ENCODE measurements at places on chromosomes 3 and 15.
A peak's percentile ranks its signal among the peaks of the same experiment; 100 is the strongest.

DNA sequence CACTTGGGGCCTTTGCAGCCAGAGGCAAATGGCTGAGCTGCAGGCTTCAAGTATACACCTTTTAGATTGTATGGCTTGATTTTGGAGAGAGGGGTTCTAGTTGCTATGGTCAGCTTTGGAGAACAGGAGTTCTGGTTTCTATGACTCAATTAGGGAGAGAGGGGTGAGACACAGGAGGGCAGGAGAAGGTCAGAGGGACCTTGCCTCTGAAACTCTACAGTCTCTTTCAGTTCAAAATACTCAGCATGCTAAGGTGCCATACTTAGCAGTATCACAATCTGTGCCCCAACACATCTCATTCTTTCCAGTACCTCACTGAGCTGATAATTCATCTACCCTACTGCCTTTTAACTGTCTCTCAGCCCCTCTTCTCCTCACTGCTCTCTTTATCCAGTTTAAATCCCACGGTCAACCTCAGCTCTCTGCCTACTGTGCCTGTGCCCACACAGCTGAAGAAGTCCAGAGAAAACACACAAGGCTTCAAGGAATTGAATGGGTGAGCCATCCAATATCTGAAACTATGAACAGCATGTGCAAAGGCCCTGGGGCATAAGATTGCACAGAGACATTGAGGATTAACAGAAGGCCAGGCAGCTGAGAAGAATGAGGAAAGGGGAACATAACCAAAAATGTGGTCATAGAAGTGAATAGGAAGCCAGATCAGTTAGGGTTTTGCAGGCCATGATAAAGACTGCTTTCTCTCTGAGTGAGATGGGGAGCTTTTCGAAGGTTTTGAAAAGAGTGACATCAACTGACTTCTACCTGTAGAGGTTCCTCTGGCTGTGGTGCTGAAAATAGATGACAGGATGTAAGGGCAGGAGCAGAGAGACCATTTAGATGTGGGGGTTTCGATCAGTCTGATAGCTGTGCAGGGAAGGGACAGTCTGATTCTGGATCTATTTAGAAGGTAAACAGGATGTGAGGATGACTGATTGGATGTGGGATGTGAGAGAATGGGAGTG is 54.5 kb upstream of the C3orf80 start:
- no peak for DNase-seq

- no peak for DNase-seq
These were observed 24.2 kb downstream of the PTH1R start for GRCh38 chr3:46901591-46902187.

- DNase-seq, result no peak
These were observed 59.4 kb downstream of the NME9 start for GRCh38 chr3:138270245-138270644.

DNA sequence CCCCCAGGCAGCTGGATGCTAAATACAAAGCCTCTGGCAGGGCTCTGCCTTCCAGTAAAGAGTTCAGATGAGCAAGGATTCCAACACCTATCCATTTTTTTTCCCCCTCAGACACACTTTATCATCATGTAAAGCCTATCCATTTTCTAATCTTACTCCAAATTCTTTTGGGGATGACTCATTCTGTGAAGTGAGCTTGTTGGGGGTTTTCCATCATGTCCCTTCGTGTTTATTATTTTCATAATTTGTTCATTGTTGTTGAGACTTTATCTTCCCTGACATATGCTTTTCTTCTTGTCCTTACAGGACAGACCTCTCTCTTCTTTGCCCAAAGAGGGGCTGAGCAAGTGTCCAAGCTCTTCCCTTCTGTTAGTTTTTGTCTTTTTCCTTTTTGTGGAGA is 34.7 kb upstream of the SH3BP5 start:
- peak; percentile 48 for DNase-seq

DNA sequence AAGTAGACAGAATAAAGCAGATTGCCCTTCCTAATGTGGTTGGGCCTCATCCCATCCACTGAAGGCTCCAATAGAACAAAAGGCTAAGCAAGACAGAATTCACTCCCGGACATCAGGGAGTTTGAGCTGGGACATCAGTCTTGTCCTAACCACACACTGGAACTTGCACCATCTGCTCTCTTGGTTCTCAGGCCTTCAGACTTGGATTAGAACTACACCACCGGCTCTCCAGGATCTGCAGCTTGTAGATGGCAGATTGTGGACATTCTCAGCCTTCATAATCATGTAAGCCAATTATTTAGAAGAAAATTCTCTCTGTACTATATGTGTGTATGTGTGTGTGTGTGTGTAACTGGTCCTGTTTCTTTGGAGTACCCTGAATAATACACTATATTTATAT is 394.7 kb upstream of the LMCD1 start:
- DNase-seq, result no peak

DNA sequence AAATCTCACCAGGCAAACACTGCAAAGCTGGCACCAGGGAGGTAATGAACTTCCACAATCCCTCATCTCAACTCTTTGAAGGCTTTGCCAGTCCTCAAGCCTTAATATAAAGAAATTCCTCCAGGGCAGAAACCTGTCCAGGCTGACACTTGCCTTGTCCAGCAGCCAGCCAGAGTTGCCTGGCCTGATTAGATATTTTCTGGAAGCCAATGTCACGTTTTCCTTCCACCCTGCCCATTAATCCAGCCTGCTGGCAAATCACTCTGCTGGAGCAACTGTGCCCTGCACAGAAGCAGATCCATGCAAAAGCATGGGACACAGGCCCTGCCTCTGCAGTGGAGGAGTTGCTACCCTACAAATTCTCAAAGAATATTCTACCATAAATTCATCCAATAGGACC is 56.5 kb downstream of the HEG1 start:
- no peak for DNase-seq

DNA sequence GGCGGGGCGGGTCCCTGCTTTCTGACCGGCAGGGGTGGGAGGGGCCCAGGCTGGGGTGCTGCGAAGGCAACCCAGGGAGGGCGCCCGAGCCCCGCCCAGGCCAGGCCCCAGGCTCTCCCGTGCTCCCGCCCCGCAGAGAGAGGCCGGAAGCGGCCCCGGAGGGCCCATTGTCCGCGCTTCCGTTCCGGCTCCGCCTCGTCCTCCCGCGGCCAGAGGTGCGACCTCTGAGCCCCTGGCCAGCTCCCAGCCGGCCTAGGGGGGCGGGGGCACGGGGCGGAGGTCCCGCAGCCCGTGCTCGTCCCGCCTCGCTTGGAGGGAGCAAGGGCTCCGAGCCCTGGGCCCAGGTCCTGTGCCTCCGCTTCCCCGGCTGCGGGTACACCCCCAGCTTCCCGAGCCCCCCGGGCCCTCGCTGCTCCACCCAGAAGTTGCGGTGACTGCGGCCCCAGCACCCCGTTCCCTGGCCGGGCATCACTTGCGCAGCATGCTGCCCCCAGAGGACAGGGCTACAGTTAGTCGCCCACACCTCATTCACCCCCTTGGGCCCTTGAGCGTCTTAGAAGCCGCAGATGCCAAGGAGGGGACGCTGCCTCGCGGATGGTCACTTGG is 20.4 kb upstream of the PLXND1 start:
- DNase-seq, result peak; percentile 89

DNA sequence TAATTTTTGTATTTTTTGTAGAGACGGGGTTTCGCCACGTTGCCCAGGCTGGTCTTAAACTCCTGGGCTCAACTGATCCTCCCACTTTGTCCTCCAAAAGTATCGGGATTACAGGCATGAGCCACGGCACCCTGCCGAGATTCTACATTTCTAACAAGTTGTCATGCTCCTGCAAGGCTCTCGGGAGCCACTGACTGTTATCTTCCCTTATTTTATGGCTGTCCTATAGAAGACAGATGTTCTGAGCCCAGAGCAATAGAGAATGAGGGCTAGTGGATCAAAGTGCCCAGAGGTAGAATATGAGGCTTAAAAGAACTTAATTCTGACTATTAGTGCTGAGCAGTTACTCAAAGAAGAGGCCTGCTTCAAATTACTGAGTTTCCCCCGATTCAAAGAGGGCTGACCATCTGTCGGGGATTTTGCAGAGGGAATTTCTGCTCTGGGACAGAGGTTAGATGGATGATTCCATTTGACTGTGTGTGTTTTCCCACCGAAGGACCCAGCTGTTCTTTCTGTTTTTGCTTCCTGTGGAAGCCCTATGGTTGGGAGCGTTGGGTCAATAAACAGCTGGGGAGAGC is 39.5 kb downstream of the ITPR1 start:
- DNase-seq, result no peak

GRCh38 chr15:31021067-31021665 is 29.7 kb upstream of the MTMR10 start:
- DNase-seq, result no peak

DNA sequence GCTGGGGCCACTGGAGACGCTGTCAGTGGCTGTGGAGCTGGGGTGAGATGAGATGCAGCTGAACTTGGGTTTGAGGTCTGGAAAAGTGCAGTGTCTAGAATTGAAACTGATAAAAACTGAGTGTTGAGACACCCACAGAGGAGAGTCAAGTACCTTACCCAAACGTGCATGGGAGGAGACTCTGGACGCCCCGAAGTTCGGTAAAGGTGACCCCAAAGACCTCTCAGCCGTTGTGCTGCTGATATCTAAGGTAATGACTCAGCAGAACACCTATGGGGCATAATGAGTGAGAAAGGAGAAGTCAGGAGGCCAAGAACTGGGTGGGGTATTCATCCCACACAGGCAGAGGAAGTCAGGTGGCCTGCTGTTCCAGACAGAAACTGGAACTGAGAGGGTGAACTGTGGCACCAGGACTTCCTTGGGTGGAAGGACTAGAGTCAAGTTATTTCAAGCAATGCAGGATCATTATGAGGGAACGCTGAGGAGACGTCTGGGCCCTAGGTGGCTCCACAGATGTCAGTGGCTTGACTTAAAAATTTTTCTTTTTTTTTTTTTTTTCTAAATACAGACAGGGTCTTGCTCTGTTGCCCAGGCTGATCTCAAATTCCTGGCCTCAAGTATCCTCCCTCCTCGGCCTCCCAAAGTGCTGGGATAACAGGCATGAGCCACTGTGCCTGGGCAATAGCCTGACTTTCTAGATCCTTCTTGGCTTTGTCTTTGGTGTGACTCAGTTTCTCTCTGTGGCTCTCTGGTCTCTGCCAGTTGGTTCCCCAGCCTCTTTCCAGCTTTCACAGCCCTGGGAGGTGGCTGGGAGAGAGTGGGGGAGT is 67.6 kb upstream of the GCNT3 start:
- DNase-seq, result no peak

DNA sequence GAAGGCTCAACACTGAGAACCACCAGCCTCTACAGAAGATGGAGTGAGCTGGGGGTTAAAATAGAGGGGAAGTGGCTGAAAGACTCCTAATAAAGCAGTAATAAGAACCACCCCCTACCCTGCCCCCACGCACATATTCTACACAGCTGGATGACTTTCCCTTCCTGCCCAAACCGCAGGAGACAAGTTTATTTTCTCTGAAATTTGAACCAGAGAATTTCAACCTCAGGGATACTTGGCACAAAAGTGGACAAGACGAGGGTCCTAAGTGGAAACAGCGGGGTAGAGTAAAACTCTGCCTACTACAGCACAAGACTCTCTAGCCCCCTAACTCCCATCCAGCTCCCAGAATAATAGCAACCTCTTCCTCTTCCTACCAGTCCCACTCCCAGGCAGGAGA is 28.4 kb downstream of the USF3 start:
- DNase-seq, result peak; percentile 54

DNA sequence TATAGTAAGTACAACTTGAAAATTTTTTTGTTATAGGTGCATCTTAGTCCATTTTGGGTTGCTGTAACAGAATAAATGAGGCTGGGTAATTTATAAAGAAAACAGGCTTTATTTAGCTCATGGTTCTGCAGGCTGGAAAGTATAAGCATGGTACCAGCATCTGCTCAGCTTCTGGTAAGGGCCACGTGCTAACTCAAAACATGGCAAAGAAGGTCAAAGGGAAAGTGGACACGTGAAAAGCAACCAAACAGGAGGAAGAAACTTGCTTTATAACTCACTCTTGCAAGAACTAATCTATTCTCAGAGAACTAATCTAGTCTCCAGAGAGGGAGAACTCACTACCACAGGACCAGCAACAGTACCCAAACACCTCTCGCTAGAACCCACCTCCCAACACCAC is 9.1 kb downstream of the HDGFL3 start:
- DNase-seq, result no peak

- peak; percentile 6 for DNase-seq
These were observed 37.1 kb downstream of the ADAMTS9 start for GRCh38 chr3:64650715-64651114.

GRCh38 chr3:171745577-171746319 is 64.5 kb downstream of the PLD1 start:
- no peak for DNase-seq

- no peak for DNase-seq
These were observed 68.4 kb upstream of the MCTP2 start for GRCh38 chr15:94162939-94163338.

GRCh38 chr15:51155016-51155580 is 60.4 kb upstream of the TNFAIP8L3 start:
- no peak for DNase-seq

DNA sequence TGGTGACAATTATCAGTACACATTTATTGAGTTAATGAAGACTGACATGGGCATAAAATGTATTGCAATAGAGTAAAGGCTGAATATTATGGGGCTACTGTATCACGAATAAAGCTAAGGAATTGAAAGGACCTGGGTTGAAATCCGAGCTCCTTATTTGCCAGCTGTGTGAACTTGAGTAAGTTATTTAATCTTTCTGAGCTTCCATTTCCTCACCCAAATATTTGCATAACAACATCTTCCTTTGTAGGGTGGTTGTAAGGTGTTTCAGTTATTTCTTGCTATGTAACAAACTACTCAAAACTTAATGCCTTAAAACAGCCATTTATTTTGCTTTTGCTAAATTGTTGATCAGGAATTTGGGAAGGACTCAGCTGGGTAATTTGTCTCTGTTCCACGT is 111.1 kb upstream of the TSC22D2 start:
- DNase-seq, result no peak

Measured in EH (cell line).